ENCODE measurements at places on chromosomes 6 and 20.

GRCh38 chr6:150183105-150183504 lies 40.3 kb downstream of the PPP1R14C start:
- no peak for DNase-seq

DNA sequence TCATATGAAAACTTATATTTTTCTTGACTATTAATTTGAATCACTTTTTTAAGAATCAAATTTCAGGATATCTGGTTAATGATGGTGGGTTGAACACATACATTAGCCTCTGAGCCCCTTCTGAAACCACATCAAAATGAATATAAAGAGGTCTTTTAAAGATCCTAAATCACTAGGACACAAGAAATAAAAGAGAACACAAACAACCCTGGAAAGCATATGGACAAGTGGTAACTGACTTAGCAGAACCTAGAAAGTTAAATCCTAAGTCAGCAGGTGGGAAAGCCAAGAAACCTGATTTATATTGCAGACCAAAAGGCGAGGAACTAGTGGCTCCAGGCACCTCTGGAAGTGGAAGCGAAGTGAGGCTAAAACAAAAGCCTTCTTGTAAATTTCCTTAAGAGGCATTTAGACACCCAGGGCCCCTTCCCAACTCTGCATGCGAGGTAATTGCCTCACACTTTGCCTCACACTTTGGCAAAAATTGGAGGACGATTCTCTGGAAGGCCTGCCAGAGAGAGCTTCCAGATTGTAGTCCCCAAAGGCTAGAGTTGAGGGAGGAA lies 293.9 kb downstream of the KHDC1L start:
- no peak for DNase-seq

GRCh38 chr20:43844778-43845614 lies 69.7 kb upstream of the TOX2 start:
- DNase-seq = no peak

- DNase-seq = no peak
Observed at GRCh38 chr6:36276581-36277536, 7.0 kb downstream of the PNPLA1 start.

GRCh38 chr6:41040101-41040939 lies 1.3 kb upstream of the UNC5CL start:
- DNase-seq = no peak

GRCh38 chr6:159360306-159360705 lies 191.1 kb downstream of the FNDC1 start:
- no peak for DNase-seq

DNA sequence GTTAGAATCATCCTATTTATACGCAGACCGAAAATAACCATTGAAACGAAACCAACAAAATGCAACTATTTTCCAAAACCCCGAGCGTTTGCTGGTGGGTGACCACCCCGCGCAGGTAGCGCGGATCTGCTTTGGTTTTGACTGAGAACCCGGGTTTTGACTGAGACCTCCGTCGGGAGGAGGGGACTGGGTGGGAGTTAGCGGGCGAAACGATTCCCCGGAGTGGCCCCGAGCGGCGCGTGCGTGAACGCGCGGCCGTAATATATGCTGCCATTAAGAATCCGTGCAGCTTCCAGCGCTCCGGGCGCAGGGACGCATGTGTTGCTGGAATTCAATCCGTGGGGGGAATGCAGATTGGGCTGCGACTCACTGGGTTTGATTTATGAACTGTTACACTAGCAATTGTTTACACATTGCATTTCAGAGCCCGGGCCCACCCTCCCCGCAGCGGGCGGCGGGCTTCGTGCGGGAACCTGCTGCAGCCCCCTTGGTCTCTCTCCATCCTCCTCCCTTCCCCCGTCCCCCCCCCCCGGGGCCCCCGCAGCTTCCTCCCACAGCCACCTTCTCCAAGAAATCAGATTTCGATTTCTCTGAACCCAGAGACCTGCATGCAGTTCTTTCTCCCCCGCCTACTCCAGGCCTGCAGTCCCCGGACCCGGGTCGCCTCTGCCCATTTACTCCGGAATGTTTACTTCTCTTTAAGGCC lies 9.9 kb downstream of the NRN1 start:
- no peak for DNase-seq
